AG10803 (cell line): ENCODE measurements at places on chromosomes 2 and 18.

DNA sequence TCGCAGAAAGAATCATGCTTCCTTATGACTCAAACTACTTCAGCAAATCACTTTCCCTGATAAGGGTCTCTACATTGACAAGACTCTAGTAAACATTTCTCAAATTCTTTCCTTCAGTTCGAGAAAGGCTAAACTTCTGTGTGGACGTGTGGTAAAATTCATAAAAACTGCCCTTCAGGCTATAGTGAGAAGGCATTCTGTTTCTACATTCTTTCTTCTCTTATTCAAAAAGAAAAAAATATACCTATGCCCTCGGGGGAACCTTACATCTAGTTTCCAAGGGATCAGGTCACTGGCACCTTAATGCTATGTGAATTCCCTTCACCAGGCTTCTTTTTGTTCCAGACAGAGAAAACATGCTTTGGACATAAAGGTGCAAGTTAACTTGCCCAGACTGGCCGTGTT lies 4.9 kb downstream of the VIT start:
- DNase-seq = no peak

GRCh38 chr2:20988905-20989304 lies 55.0 kb downstream of the APOB start:
- no peak for DNase-seq

- DNase-seq = no peak
These were observed 18.0 kb downstream of the CYP27A1 start for GRCh38 chr2:218799990-218800389.

- DNase-seq = peak; percentile 38
These were observed 178.6 kb downstream of the ZBTB7C start for GRCh38 chr18:48230467-48231113.

DNA sequence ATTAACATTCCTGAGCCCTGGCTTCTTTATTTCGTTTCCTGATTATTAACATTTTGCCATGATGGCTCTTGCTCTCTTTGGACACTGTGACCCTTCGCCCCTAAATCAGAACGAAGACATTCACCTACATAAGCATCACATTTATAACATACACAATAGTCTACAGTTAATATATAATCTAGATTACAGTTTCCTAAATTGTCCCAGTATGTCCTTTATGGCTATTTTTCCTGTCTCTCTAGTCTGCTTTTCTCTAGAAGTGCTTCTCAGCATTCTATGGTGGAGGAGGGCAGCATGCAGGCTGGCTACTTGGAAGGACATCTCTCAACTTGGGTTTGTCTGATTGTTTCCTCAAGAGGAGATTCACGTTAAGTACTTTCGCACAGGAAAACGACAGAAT lies 49.9 kb downstream of the FAM210A start:
- DNase-seq = no peak

DNA sequence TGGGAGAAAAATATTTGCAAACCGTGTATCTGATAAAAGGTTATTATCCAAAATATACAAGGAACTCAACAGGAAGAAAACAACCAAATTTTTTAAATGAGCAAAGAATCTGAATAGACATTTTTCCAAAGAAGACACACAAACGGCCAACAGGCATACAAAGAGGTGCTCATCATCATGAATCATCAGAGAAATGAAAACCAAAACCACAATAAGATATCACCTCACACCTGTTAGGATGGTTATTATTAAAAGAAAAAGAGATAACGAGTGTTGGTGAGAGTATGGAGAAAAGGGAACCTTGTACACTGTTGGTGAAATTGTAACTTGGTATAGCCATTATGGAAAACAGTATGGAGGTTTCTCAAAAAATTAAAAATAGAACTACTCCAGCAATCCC lies 463.3 kb downstream of the IRS1 start:
- no peak for DNase-seq

- peak; percentile 12 for DNase-seq
These were observed 627 bp downstream of the RNF25 start for GRCh38 chr2:218671097-218671653.

GRCh38 chr2:152499896-152500735 lies 165.1 kb downstream of the FMNL2 start:
- peak; percentile 45 for DNase-seq

DNA sequence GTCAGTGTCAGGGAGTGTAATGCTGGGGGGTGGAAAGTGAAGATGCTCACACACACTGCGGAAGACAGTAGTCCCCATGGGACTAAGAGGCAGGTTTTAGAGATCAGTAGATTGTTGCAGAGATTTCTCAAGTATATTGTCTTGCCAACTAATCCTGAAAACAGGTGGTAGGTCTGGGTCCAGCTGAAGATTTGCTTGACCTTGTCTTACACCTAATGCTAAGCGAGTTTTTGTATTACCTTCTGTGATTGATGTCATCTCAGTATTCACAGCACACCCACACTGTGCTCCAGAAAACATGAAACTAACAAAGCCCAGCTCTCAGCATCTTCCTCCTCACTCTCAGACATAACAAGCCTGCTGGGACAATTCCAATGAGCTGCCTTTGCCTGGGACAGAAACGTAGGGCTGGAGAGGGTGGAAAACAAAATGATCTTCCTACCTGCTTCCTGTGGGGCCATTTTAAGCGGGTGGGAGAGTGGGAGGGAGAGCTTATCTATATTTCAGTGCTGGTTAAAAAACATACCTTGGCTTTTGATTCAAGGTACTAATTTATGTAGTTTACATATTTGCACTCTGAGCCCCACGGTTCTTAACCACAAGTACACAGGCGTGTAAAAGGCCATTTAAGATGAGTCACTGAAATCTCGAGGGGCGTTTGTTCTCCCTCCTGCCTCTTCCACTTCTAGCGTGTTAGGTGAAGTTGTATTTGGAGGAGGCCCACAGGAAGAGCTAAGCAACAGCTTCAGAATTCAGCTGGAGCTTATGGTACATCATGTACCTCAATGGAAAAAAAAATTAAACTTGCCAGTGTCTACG lies 23.1 kb upstream of the RBMS1 start:
- DNase-seq = peak; percentile 36

GRCh38 chr2:133952896-133953295 lies 301.0 kb upstream of the MGAT5 start:
- no peak for DNase-seq

GRCh38 chr2:48605482-48606175 lies 12.0 kb upstream of the GTF2A1L start:
- no peak for DNase-seq

DNA sequence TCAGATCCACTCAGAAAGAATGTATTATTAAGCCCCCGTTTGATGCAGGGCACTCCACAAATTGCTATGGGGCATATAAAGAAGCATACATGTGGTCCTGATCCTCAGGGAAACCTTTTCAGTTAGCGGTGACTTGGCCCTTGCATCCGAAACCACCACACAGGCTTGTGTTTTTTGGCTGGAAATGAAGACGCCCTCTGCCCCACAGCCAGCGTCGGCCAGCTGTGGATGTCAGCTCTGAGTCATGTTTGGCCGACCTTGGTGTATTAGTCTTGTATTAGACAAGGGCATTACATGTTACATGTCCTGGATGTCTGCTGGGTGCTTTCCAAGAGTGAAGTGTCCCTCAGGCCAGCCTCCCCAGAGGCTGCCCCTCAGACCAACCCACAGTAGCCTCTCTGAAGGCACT lies 107.6 kb upstream of the MAP3K20 start:
- peak; percentile 54 for DNase-seq

- peak; percentile 38 for DNase-seq
These were observed 30.4 kb upstream of the GMCL1 start for GRCh38 chr2:69798909-69799526.

DNA sequence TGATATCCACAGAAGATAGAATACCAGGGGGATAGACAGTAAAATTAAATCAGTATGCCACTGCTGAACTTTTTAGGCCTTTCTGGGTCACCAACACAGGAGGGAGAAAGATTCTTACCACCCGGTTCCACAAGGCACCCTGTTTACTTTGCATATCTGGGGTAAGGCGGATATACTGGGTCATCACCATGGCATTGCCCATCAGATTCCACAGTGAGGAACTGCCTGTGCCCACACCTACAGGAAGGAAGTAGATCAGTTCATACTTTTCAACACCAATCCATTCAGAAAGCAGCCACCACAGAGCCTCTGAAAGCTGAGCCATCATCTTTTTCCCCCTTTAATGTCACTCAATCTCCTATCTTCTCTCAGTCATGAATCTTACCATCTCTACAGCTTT lies 2.0 kb downstream of the LMAN2L start:
- DNase-seq = no peak

DNA sequence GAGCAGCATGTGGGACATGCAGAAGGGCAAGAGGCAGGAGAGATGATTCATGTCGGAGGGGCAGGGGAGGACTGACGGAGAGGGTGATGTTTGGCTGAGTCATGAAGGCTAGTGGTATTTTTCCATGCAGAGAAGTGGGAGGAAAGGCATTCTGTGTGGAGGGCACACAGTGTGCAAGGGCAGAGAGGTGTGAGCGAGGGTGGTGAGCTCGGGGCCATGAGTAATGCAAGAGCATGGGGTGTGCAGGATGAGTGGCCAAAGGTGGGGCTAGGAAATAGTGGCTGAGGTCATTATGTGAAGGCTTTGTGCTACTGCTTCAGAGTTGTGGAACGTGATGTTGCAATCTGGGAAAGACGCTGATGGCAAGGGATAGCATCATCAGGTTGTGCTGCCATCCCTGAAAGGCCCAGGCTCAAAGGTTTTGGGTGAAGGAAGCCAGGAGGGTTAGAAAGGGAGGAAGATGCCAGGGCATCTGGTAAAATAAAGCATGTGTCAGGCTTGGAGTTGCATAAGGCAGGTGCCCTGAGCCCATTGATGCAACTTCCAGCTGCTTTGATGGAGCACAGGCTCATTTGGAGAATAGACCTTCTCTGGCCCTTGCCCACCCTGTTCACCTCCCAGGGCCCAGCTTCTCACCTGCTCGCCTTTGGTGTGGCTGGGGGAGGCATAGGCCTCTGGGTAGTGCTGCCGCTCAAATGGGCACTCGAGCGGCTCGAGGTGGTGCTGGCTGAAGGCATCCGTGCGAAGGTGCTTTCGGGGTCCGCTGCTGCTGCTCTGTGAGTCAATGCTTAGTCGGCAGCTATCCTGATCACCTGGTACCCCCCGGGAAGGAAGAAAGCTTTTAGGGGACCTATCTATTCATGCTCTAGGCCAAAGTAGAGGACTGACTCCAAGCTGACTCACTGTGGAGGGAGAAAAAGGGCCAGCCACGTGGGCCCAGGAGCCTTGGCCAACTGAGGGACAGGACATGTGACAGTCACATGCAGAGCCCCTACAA lies 37.5 kb downstream of the PAX8 start:
- peak; percentile 98 for DNase-seq

DNA sequence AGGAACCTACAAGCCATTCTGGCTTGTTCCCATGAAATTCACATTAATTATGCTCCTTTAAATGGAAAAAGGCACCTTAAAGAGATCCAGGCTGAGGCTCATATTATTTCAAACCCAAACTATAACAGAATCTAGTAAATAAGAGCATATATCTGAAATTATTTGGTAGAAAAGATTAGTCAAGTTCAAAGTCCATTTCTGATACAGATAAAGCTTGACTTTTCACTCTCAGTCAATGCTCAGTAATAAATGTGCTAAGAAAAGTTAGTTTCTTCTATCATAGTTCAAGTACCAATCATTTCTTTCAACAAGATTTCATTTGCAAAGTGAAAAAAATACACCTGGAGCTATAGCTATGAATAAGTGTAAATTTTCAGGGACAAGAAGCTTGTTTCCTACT lies 61.8 kb upstream of the NARS1 start:
- DNase-seq = no peak

DNA sequence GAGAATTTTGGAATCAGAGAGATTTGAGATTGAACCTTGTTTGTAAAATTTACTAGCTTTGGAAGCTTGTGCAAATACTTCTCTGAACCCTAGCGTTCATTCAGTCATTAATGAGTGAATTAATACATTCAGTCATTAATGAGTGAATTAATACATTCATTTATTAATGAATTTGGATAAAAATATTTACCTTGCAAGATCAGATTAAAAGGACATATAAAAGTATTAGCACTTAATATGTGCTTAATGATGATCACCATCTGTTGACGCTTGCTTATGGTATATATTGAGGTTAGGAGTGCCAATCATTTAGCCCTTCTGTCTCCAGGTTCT lies 26.9 kb downstream of the EML4 start:
- no peak for DNase-seq

GRCh38 chr2:202237787-202238233 lies 587 bp downstream of the SUMO1 start:
- DNase-seq = peak; percentile 52

GRCh38 chr2:53286345-53286744 lies 481.3 kb upstream of the CHAC2 start:
- no peak for DNase-seq

DNA sequence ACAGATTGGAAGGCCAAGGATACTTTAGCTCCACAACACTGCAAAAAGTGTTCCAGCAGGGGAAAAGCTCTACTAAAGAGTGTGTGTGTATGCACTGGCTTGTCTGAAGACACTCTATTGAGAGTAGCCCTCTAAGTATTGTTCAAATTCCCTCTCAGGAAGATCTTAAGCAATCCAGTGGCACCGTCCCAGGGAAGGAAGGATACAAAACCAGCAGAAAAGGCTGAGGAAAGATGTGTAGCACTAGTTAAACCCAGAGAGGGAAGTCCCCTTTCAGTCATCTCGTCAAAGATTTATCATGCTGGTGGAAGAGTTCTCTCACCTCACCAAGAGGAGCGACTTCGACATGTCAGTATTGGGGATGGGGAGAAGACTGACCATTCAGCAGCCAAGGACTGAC lies 50.5 kb downstream of the DHRS9 start:
- DNase-seq = no peak

DNA sequence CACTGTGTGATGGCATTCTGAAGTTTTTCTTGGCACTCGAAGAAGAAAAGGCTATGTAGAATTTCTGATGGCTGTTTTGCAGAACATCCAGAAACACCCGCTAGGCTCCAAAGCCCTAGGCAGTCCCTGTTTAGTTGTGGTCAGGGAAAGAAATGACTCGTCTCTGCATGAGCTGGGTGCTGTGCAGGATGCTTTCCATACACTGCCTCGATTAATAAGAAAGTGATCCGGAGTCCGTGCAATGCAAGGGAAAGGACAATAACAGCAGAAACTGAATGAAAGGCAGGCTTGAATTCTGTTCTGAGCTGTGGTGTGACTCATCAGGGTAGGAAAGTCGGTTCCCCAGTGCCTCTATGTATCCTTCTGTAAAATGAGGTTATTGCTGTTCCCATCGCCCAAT lies 18.7 kb downstream of the MAPRE3 start:
- no peak for DNase-seq

DNA sequence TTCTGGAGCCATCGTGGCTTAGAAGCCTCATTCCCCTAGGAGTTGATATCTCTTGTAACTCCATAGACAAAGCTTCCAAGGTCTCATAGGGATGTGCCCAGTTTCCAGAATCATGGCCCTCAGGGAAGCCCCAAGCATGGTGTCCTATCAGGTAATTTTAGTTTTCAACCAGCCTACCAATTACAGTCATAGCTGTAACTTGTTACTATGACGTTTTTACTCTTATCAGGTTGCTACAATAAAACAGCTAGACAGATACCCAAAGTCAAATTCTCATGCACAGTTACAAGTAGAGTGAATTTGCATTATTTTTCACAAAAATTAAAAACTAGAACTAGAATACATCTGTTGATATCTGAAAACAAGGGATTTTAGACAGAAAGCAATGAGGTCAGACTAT lies 8.9 kb downstream of the LYPD6 start:
- no peak for DNase-seq

GRCh38 chr2:145501920-145502319 lies 982.0 kb upstream of the ZEB2 start:
- no peak for DNase-seq
